ENCODE measurements at places on chromosomes 6 and 20. TPM values are rescaled to one million over a fixed set of nuclear protein-coding genes. Genes with fewer than 3 reads are reported as not detected.

The SLC52A3 gene
- total RNA-seq, result not detected

The DYNLT2 gene
- 0.51 TPM for total RNA-seq

The NTSR1 gene
- under 0.01 TPM for total RNA-seq

The SCGN gene
- under 0.01 TPM for total RNA-seq

The FERMT1 gene
- 0.13 TPM for total RNA-seq

The SDHAF4 gene
- 4.8 TPM for total RNA-seq

The SMIM28 gene
- not detected for total RNA-seq

The HLA-DMB gene
- 0.25 TPM for total RNA-seq

The MDFI gene
- total RNA-seq, result 56.9 TPM

The LZTS3 gene
- 7.6 TPM for total RNA-seq

The SLC22A16 gene
- total RNA-seq, result not detected

The LRRC73 gene
- under 0.01 TPM for total RNA-seq

The B3GALT4 gene
- total RNA-seq, result 3.0 TPM

The ASIP gene
- total RNA-seq, result not detected

The MUC22 gene
- total RNA-seq, result not detected

The CHMP4B gene
- total RNA-seq, result 27.6 TPM

The C6orf118 gene
- not detected for total RNA-seq

The PGC gene
- not detected for total RNA-seq

The TDRD6 gene
- under 0.01 TPM for total RNA-seq

The COL12A1 gene
- total RNA-seq, result 1.4 TPM

The CALHM5 gene
- total RNA-seq, result 1.4 TPM

Measured in dermis microvascular lymphatic vessel endothelial cell (primary cell).